ENCODE measurements at places on chromosomes 2 and 18.

GRCh38 chr2:220296174-220296573 lies 668.7 kb downstream of the SLC4A3 start:
- DNase-seq = no peak

DNA sequence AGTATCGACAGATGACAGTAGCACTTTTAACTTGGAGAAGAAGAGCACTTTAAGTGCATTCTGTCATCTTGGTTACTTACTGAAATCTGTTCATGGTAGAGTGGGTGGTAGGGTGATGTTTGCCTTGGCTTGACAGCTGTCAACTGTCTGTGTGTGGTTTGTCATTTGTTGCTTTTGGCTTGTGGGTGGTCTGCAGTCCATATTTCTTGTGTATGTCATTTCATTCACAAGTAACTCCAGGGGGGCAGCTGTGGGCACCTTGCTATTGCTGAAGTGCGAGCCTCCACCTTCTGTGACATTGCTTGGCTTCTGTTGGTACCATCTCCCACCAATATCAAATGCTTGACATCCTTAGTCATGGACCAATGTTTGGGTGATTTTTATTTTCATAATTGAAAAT lies 311.6 kb upstream of the NRP2 start:
- no peak for DNase-seq

GRCh38 chr2:126719833-126720351 lies 63.9 kb downstream of the GYPC start:
- DNase-seq = no peak

- no peak for DNase-seq
Measured at GRCh38 chr2:122858813-122859212, 1103.4 kb downstream of the TSN start.

- no peak for DNase-seq
Measured at GRCh38 chr2:158079672-158080071, 22.0 kb upstream of the UPP2 start.

- DNase-seq = no peak
Measured at GRCh38 chr2:187158452-187158851, 289.6 kb downstream of the CALCRL start.

DNA sequence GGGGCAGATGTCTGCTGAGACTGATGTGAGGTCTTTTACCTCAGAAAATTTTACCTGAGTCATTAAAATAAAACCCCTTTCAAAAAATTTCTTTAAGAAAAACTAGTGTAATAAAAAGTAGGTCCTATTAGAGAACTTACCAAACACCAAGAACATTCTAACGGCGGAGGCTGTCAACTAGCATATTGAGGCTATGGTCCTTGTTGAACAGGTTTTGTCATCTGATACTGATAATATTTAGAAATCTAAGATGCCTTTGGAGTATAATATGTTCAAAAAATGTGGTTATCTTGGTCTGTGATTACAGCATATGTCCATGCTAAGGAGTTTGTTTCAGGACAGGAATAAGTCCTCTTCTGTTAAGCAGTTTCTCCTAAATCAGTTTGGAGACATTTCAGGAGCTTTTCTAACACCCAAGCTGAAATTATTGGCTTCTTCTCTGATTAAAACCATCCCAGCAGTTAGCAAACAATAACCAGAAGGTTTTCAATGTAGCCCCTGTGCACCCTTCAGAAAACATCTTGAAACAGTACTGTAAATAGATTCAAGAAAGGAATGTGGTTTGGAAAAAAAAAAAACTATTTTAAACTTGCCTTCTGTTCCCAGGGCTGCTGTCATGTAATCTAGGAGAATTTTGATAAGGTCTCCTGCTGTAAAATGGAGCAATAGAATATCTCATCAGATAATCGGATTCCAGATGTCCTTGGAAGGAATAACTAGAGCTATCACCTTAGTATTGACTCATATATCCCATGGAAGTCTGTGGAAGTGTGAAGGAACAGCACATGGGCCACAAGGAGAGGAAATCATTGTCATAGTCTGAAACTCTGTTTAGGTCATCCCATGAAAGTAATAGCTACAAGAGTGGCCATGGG lies 58.7 kb upstream of the B3GNT2 start:
- DNase-seq = no peak

- DNase-seq = peak; percentile 6
Measured at GRCh38 chr18:63207143-63207790, 112.3 kb downstream of the BCL2 start.

GRCh38 chr2:173404841-173405750 lies 50.4 kb downstream of the CDCA7 start:
- no peak for DNase-seq

DNA sequence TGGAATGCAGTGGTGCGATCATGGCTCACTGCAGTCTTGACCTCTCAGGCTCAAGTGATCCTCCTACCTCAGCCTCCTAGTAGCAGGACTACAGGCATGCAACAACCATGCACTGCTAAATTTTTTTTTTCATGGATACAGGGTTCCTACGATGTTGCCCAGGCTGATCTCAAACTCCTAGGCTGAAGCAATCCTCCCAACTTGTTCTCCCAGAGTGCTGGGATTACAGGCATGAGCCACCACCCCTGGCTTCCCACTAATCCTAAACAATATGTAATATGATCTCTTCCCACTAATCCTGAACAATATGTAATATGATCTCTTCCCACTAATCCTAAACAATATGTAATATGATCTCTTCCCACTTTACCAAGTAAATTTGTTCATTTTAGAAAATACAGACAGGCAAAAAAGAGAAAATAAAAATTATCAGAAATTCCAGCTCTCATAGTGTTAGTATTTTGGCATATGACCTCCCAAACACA lies 33.7 kb upstream of the C18orf32 start:
- no peak for DNase-seq

- no peak for DNase-seq
Measured at GRCh38 chr2:53609551-53609950, 158.1 kb upstream of the CHAC2 start.

- no peak for DNase-seq
Measured at GRCh38 chr2:147572622-147573021, 272.2 kb upstream of the ACVR2A start.

- DNase-seq = no peak
Measured at GRCh38 chr18:37247497-37248161, 318.0 kb downstream of the CELF4 start.

- no peak for DNase-seq
Measured at GRCh38 chr2:6352247-6352646, 513.5 kb downstream of the CMPK2 start.

DNA sequence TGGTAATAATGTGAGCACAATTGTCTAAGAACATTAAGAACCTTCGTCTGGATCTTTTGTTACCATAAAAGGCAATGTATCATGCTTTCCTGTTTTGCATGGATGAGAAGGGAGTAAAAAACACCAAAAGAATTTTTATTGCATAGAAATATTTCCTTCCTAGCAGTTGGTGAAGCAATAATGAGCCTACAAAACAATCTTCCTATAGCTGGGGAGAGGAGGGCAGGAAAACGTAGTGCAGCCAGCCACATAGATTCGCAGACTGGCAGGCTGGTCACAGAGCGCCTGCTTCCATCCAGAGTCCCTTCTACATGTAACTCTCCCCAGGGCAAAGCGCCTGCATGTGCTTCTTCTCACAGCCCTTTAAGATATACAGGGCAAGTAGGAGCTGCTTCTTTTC lies 190.4 kb downstream of the BABAM2 start:
- no peak for DNase-seq

GRCh38 chr2:70728128-70728527 lies 39.9 kb downstream of the ADD2 start:
- no peak for DNase-seq

- no peak for DNase-seq
Measured at GRCh38 chr18:46542545-46542944, 114.5 kb downstream of the LOXHD1 start.

DNA sequence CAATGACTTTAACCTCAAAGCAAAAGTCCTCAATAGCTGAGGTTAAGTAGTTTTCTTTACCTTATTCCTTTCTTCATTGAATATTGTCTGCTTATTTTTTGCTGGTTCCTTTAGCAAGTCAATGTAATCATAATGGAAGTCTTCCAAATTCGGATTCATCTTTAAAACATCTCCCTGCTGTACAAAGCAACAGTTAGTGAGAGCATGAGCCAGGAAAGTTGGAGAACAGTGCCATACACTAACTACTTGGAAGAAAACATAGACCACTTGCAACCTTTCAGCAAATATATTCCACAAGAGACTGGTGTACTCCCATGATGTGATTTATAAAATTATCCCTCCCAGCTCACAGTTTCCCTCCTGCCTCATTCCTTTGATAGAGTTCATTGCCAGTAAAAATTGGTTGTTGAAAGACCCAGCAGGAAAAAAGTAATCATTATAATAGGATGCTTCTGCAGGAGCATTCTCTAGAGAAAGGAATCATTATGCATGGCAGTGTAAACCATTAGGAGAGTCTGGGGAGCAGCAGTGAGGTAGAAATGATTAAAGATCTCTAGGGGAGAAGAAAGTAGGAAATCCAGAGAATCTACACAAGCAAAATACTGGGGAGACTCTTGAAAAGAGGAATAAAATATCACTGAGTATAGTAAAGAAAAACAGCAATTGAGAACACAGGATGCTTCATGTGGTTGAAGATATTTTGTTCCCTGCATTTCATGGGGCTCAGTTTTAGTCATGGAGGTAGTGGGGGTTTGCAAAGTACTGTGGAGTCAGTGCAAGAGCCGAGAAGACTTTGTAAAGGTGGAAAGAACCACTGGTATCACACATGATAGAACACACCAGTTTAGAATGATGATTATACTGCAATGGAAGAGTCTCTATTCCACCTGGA lies 38.6 kb upstream of the TTN start:
- DNase-seq = no peak

DNA sequence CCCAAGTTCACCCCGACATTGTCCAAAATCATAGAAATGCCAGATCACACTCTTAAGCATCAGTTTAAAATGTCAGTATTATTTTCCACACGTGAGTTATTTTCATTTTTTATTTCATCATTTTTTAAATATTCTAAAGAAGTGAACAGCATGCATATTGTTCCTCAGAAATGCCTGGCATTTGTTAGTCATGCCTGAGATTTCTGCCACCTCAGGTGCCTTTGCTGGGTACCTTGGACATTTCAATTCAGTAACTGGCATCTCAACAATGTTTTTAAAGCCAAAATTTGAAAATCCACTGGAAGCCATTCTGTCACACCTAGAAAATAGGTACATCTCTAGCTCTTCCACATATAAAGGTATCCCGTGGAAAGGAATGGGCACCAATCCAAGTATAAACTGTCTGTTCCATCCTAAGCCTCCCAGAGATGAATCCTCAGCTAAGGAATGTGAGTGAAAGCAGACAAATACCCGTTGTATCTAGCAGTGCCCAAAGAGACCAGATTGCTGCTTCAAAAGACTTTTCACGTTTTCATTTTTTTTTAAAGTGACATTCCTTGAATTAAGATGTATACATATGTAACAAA lies 159.8 kb downstream of the ZNF385B start:
- no peak for DNase-seq

DNA sequence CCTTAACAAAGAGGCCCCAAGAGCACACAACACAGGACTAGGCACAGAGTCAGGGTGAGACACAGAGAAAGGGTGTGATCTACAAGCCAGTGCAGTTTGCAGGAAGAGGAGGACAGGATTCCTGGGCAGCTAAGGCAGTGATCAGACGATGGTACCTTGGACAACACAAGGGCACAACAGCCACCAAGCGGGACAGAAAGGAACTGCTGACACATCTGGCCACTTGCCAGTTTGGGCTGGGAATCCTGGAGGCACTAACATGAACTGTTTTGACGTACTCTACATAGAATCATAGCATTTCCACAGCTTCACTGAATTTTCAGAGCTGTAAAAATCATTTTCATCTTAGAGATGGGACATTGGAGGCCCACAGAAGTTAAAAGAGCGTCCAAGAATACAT lies 221.5 kb upstream of the SLC35G4 start:
- DNase-seq = no peak

GRCh38 chr2:28930205-28930604 lies 35.7 kb downstream of the WDR43 start:
- no peak for DNase-seq

- no peak for DNase-seq
Measured at GRCh38 chr2:204008352-204008751, 71.8 kb downstream of the ICOS start.

- DNase-seq = no peak
Measured at GRCh38 chr18:73679941-73680712, 467.5 kb downstream of the FBXO15 start.

DNA sequence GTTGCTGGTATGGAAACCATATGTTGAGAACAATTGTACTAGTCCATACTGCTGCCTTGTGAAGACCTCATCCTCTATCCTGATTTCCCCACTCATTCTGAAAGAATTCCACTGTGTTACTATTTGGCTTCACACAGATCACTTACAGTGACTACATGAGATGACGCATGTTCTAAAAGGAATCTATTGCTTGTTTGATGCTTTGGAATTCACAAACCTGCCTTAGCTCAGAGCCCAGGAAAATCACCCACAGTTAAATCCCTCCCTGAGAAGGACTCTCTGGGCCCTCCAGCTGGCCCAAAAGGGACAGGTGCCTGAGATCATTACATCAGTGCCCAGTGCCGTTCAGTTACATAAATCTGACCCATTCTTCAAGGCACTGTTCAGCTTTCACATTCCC lies 45.3 kb downstream of the KLHL29 start:
- DNase-seq = no peak

DNA sequence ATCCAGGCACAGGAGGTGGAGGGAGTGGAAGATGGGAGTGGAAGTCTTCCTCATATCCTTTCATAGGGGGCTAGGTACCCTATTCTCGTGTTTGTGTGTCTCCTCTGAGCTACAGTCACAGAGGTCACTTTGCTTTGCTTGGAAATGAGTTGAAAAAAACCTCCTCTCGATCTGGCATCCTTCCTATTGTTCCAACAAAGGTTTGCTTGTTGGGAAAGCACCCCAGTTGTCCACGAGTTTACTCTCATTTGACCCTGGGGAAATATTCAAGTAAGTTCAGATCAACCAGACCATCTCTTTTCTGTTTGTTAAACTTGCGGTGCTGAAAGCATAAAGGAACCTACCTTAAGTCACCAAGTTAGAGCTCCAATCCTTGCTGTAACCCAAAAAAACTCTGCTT lies 59.3 kb downstream of the ARHGEF33 start:
- DNase-seq = no peak

GRCh38 chr2:43009448-43009847 lies 217.0 kb downstream of the ZFP36L2 start:
- DNase-seq = no peak

DNA sequence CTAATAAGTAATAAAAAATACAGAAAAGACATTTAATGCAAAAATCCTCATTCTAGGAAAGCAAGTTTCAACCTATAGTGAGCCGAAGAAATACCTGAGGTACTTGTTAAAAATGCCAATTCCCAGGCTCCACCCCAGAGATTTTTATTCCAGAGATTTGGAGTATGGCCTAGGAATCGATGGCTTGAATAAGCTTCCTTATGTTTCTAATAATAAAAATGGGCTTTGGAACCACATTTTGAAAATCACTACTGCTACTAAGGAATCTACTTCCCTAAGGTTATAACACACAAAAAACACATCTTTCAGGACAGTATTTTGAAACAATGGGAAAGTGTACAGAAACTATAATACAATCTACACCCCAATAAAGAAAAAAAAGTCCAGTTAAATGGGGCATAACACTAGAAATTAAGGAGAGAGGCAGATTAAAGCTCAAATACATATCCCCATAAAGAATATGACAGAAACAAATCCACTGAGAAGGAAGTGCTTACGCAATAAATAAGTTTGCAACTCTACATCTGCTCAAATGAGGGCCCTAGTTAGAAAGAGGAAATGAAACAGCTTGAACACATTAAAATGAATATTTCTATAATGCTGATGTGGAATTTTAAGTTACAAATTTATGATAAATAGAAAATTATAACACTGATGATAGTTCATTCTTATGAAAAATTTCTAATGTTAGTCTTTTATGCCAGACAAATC lies 103.7 kb downstream of the EPB41L3 start:
- DNase-seq = no peak

All from activated naive CD4-positive, alpha-beta T cell (primary cell).